SW480 (cell line): ENCODE measurements at places on chromosomes 7 and 10.
A peak's percentile ranks its signal among the peaks of the same experiment; 100 is the strongest.

GRCh38 chr7:105934572-105935185 lies 28.4 kb upstream of the CDHR3 start:
- DNase-seq, result peak; percentile 70

DNA sequence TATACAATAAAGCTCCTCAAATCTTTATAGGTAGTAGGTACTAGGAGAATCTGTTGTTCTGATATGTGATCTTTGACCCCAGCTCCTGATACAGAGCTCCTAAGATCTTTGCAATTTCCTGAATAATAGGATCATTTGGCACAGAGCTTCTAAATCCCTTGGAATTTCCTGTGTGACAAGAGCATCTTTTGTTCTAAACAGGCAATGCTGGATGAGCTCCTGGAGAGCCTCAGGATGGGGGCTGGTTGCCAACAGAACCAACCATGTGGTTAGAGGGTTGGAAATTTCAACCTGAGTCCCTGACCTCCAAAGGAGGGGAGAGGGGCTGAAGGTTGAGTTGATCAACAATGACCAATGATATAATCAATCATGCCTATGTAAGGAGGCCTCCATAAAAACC lies 629.0 kb downstream of the CCSER2 start:
- no peak for DNase-seq

GRCh38 chr7:34354011-34354410 lies 304.0 kb upstream of the NPSR1 start:
- DNase-seq, result no peak

DNA sequence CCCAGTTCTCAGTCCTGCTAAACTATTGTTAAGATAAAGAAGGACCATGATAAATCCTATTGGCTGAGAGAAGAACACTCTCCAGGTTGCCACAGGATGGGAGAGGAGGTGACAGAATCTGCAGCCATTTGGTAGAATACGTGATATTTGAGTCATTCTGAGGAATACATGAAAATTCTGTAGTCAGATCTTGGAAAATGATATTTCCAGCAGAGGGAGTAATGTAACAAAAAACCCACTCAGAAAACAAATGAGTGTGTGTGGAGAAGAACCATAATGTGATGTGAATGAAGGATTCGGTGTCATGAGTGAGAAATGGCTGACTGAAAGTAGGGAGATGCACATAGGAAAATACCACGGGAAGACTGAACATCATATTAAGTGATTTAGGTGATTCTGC lies 128.5 kb upstream of the PFKP start:
- DNase-seq, result no peak

GRCh38 chr7:49523870-49524269 lies 249.6 kb upstream of the VWC2 start:
- no peak for DNase-seq

DNA sequence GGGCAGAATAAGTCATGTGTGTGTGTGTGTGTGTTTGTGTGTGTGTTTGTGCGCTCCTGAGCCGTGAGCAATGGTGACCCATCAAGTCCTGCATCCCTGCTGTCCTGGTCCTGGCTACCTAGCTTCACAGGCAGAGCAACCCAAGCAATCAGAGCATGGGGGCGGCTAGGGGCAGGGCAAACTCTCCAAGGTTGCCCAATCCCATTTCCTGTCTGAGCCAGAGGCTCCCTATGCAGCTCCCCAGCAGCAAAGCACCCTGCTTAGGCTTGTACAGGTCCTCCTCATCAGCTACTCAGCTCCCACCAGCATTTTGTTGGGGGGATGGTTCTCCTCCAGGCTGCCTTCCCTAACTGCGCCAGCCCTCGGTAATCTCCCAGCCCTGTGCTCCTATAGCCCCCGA lies 31.1 kb upstream of the CRHR2 start:
- no peak for DNase-seq
